Tongue (tissue), 3 donors: ENCODE measurements at places on chromosomes 12 and 14.

DNA sequence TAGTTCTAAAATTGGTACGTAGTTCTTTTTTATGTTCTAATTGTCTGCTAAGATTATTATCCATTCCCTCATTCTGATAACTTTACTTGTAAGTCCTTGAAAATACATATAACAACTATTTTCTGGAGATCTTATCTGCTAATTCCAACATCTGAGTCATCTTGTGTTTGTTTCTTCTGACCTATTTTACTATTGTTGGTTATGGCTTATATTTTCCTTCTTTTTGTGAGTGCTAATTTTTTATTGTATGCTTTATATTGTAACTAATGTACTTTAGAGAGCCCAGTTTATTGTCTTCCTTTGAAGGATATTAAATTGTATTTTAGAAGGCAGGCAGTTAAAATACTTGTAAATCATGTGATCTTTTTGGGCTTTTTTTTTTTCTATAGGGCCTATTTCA, 149.3 kb upstream of the LRFN5 start:
- no peak for DNase-seq

DNA sequence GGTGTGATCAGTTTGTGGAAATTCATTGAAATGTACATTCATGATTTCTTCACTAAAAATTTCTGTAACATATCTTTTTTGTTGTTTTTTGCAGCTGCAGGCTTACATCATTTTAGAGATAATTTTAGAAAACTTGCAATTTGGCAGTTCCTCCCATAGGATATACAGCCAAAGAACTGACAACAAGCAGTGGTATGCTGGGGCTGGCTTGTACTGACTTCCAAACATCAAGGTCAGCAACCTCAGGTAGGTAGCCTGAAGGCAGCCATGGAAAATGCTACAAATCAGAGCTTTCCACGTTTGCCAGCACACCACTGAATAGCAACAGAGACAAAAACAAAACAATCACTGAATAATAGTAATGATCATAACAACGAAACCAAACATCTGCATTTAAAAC, 21.2 kb downstream of the TRIM9 start:
- peak; percentile 44 for DNase-seq

DNA sequence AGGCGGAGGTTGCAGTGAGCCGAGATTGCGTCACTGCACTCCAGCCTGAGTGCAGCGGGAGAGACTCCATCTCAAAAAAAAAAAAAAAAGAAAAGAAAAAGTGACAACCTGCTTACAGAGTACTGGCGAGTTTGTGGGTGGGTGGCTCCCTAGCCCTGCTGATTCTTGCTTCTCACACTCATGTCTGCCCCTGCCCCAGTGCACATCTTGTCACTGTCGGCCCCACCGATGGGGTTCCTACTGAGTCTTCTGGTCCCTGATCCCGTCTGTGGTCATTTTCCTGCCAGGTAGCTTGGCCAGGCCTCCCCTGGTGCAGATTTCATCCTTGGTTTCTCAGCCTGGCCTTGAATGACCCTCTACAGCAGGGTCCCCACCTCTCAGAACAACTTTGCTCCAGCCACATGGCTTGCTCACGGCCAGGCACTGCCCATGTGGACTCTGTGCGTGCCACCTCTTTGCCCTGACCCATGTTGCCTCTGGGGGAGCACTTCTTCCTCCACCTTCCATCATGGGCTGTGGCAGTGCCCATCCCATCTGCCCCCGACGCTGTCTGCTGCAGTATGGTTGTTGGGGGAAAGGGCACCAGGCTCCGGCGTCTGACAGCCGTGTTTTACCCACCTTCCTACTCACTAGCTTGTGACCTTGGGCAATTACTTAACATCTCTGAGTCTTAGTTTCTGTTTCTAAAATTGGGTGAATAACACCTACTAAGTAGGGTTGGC, 2.1 kb upstream of the PTPN6 start:
- DNase-seq, result no peak

- no peak for DNase-seq
Measured at GRCh38 chr14:91869556-91869955, 2.2 kb upstream of the TC2N start.

DNA sequence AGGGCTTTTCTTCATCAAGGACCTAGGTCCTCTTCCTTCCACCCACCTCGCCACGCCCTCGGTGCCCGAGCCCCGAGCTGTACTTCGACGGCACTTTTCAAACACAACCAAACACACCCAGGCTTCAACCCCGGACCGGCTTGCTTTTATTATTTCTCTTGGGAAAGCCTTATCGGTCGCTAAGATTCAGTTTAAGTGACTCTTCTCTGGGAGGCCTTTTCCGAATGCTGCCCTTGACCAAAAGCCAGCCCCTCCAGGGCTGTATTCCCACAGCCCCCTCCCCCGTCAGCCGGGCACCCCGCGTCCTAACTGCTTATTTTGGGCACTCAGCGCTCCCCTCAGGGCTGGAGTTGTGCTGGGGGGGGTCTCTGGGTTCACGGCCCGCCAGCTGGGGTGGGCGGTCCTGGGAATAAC, 644 bp upstream of the PPP4R4 start:
- no peak for DNase-seq
